Stimulated activated CD8-positive, alpha-beta memory T cell treated with anti-CD3 and anti-CD28 coated beads, Interleukin-15, amount 100 ng/mL, for 24 hours (primary cell): ENCODE measurements at places on chromosomes 7 and 10.

GRCh38 chr7:106566196-106566595 is 94.8 kb downstream of the CCDC71L start:
- DNase-seq, result no peak

DNA sequence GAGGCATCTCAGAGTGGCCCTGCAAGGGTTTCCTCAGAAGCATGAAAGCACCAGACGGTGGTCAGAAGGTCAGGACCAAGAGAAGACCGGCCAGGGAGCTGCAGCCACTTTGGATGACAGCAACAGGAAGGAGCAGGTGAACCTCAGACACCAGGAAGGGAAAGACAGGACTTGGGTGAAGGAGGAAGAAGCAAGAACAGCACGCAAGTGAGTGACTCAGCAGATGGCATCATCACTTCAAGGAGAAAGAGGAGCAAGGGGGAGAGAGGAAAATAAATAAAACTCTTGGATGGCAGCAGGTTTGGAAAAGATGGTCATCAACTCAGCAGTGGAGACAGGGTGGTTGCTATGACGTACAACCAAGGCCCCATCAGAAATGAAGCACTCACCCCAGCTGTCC is 31.6 kb downstream of the NCAPG2 start:
- DNase-seq, result no peak

- no peak for DNase-seq
These were observed 25.4 kb upstream of the PRKAG2 start for GRCh38 chr7:151902311-151902710.

GRCh38 chr7:120997882-120998474 is 9.5 kb downstream of the CPED1 start:
- no peak for DNase-seq

DNA sequence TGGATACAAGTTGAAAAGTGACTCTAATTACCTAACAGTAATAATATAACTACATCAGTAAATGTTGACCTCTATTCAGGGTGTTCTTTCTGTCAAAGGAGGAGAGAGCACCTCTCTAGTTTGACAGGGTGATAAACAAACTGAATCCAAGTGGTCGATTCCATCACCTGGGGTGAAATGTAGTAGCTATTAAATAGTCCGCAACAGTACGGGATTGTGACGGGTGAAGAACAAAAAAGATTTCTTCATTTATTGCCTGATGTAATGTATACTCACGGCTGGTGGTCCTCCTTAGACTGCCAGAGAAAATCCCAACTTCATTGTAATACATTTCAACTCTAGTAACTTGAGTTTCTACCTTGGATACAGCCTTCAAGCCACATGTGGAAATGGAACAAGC is 292.5 kb upstream of the CELF2 start:
- DNase-seq, result no peak

- DNase-seq, result no peak
These were observed 131.2 kb downstream of the MPP7 start for GRCh38 chr10:28171468-28172222.
